Activated CD4-positive, CD25-positive, alpha-beta regulatory T cell treated with anti-CD3 and anti-CD28 coated beads, Interleukin-2, amount 50 U/mL, for 72 hours (primary cell): ENCODE measurements at places on chromosomes 7 and 10.

- DNase-seq, result peak; percentile 66
These were observed 660 bp downstream of the ANKRD16 start for GRCh38 chr10:5888843-5889623.

- DNase-seq, result peak; percentile 41
These were observed 153.0 kb downstream of the GRK5 start for GRCh38 chr10:119360181-119360921.

GRCh38 chr7:113000316-113001020, 86.2 kb downstream of the GPR85 start:
- no peak for DNase-seq

DNA sequence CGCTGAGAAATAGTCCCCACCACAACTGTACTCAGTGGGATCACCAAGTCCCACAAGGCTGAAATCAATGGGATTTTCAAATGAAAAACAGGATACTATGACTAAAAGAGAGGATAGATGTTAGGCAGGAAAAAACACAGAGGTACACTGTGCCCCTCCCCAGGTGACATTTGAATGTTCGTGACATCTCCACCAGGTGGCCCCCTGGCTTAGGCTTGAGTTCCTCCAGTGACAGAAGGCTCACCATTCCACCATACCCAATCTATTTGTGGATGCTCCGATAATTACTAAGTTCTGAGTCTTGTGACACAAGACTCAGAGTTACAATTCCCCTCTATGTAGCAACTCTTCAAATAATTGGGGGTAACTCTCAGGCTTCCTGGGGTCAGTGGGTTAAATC, 77.5 kb upstream of the KCNMA1 start:
- DNase-seq, result no peak

DNA sequence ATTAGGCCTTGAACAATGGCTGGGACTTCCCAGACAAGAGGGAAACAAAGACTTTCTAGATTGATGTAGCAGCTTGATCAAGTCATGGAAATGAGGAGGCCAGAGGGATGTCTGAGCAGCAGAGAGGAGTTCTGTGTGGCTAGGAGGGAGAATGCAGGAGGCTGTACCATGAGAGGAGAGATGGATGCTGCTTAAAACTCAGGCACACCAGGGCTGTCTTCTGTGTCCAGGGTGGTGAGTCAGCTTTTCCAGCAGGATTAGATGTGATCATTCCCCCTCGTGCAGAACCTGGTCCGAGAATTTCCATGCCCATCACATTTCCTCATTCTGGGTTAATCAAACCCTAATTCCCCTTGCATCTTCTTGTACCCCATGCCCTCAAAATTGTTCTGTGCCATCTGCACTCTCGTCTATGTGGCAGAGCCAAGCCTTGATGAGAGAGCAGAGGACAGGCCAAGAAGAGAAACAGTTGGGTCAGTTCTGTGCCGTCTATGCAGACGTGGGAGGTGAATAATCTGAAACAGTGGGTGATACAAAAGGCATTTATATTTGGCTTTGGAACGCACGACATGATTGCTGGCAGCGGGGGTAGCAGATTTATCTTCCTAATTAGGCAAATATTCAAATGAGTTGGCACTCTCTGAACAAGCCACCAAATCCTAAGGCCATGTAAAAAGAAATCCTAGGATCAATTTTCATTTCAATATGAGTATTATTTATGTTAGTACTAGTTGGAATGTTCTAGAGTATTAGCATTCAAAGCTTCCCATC, 160.7 kb downstream of the TMEM178B start:
- DNase-seq, result no peak

DNA sequence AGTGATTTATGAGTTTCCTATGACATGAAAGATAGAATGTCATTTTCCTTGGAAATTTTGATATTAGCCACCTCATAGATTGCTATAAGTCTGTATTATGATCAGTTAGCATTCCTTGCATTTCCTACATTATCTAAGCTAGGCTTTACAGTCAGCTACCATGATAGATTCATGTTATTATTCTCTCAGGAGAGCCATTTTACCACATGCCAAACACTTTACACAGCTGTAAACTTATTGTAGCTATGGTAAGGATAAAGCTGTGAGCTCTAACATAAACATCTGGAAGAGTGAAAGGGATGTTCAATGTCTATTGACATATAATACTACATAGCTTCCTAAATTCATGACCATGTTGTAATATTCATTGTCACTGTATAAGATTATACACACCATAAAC, 608.0 kb downstream of the PHTF2 start:
- DNase-seq, result no peak

GRCh38 chr10:92156874-92157773, 133.8 kb downstream of the CPEB3 start:
- DNase-seq, result no peak

GRCh38 chr10:65470986-65471385, 1454.8 kb upstream of the LRRTM3 start:
- DNase-seq, result no peak

DNA sequence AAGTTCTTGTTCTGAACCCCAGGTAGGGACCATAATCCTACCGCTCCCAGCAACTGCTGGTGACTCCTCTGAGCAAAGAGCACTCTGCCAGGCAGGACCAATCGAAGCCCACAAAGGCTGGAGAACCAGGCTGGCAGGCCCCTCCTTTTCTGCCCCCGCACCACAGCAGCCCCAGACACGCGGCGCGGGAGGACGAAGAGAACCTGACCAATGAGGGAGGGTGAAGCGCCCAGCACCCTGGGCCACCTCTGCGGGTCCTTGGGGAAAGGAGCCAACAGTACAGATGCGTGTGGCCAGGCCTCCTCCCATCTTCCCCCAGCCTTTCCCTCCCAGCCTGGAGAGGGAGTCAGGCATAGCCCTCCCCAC, 25.9 kb downstream of the CTBP2 start:
- no peak for DNase-seq

DNA sequence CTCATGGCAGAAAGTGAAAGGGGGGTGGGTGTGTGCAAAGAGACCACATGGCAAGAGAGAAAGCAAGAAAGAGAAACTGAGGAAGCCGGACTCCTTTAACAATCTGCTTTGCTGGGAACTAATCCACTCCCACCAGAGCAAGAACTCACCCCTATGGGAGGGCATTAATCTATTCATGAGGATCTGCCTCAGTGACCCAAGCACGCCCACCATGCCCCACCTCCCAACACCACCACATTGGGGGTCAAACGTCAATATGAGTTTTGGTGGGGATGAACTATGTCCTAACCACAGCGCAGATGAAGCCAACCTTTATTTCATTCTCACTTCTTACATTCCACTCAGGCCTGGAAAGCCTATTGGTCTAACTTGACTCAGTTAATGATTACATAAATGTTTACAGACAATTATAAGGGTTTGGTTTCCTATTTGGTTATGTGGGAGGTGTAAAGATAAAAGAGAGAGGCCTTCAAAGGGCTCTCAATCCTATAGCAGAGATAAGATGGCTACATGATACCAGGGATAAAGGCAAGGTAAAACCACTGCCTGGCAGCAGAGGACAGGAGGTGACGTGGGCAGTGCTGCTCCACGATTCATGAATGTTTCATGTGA, 601.8 kb downstream of the PARD3 start:
- no peak for DNase-seq

DNA sequence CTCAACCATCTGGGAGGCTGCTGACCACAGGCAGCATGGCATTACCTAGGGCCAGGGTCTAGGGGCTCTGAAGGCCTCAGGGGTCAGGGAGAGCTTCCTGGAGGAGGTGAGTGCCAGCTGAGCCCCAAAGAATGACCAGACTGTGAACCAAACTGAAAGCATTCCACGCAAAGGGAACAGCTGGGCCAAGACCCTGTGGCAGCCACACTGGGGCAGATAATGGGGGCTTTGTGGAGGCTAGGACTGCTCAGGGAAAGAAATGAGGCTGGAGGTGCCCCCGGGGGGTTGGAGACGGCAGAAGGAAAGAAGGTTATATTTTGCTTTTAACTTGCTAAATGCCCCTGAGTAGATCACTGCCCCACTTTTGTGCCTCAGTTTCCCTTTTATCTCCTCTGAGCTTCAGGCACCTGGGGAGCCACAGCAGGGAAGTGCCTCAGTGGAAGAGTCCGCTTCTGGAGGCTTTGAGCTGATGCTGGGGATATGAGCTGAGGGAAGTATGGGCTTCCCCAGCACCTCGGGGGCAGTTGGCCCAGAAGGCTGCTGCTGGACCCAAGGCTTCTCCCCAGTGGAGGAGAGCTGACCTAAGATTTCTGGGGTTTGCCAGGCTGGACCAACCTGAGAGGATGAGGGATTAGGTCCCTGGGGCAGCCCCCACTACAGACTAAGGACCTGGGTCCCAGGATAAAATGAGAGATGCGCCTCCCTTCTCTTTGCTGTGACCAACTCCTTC, 57.8 kb downstream of the ZMIZ1 start:
- no peak for DNase-seq
